HS-27A (cell line): ENCODE measurements at places on chromosomes 12 and 14.

DNA sequence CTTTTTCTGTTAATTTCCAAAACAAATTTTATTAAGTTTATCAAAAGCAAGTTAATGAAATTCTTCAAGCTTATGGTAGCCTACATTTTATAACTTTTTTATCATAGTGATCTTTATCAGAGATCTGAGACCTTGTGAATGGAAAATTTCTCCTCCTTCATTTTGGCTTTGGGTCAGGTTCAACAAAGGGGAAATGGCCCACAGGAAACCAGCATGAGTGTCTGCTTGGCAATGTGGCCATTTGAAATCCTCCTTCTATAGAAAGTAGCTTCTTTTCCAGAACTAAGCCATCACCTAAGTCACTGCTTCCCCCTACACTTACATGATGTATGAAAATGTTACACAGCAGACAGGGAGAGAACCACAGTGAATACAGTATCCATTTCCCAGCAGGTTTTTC is 1.6 kb downstream of the RHOJ start:
- no peak for DNase-seq

- no peak for DNase-seq
Observed at GRCh38 chr12:58703866-58704265, 216.4 kb downstream of the LRIG3 start.

GRCh38 chr12:20096430-20096829 is 271.9 kb upstream of the PDE3A start:
- DNase-seq: no peak

DNA sequence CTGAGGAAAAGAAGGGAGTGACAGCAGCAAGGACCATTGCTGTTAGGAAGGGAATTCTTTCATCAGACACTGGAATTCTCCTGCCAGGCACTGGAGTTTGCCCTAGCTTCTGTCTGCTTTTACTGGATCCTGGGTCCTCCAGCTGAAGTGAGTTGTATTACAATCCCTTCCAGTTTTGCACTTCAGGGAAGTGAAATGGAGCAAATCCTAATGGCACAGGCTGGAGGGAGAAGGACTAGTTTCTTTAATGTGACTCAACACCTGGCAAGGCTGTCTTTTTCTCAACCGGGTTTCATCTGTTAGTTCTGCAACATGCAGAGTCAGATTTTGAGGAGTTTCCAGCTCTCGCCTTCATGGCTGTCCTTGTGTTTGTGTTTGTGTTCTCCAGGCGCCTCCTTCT is 45.8 kb downstream of the ETV6 start:
- DNase-seq: no peak

- DNase-seq: peak; percentile 24
Observed at GRCh38 chr14:104826189-104826860, 25.4 kb downstream of the ZBTB42 start.

- no peak for DNase-seq
Observed at GRCh38 chr12:65276916-65277530, 1.5 kb upstream of the MSRB3 start.

DNA sequence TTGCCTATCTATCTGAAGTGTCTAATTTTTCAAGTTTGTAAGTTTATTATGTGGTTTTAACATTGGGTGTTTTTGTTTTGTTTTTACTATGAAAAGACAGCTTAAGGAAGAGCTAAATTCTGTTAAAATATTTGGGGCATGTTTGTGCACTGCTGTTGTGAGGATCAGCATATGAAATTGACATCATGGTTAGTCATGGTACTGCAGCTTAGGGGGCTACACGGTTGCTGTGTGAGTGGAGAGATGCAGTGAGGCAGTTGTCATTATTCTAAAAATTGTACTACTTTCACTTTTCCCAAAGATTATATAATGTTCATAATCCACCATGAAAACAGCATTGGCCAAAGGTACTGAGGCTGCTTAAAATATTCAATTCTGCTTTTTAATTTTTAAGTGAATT is 49.0 kb downstream of the ZC3H14 start:
- DNase-seq: no peak

DNA sequence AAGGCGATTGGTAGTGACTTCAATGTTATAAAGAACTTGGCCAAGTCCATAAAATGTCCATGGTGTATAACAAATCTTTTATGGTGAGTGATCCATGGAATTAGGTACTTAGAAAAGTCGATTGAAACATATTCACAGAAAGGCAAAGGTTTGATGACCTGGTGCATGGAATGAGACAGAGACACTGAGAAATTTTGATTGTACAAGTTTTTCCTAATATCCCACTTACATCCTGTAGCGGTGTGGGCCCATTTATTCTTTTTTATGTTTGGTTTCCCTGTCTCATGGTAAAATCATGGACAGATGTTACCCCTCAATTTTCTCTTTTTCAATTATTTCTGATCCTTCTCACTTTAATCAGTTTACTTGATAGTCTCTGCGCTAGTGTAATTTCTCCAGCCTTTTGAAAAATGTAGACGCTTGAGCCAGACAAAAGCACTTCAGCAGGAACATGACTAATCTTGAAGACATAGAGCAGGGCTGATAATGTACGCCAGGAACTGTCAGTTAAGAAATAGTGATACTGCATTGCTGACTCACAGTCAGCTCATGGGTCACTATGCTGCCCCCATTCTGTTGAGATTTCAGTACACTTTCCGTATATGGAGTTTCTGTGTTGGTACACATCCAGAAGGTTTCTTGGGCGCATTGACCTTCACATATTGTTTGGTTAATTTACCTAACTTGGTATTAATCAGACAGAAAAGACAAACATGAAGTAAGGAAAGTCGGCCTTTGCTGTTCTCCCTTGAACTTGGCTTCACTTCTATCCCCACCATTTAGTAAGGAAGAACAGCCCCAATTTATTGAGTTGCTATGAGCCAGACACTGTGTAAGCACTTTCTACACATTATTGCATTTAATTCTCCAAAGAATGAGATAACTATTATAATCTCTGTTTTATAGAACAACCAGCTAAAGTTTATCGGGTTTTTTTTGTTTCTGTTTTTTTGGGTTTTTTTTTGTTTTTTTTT is 841.7 kb downstream of the DIO2 start:
- DNase-seq: peak; percentile 4

DNA sequence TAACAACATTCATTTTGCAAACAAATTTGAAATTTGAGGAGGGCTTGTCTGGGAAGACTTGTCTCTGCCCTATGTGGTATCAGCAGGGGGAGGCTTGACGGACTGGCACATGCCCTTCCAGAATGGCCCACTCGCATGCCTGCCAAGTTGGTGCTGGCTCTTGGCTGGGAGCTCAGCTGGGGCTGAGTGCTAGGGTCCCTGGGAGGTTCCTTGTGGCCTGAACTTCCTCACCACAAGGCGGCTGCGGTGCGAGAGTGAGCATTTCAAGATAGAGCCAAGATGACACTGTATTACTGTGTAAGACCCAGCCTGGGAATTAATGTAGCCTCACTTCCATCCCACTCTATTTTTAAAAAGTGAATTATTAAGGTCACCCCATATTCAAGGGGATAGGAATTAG is 271.6 kb upstream of the PLEKHG7 start:
- DNase-seq: no peak

- no peak for DNase-seq
Observed at GRCh38 chr14:50083467-50084337, 32.7 kb downstream of the VCPKMT start.
